ENCODE measurements at places on chromosomes 1 and 21.

GRCh38 chr21:44919111-44919912 is 1.4 kb downstream of the ITGB2 start:
- H3K36me3 ChIP-seq = no peaks in the 10 kb centered on the region
- H3K4me1 ChIP-seq = no peaks in the 10 kb centered on the region
- peak overlapping the region; percentile 10 for H3K4me3 ChIP-seq
- no peaks in the 10 kb centered on the region for H3K27me3 ChIP-seq
- no peak for DNase-seq

- no peak overlapping the region for H3K27ac ChIP-seq
- no peaks in the 10 kb centered on the region for H3K27me3 ChIP-seq
- H3K36me3 ChIP-seq = no peaks in the 10 kb centered on the region
Observed at GRCh38 chr1:107430540-107431228, 289.8 kb downstream of the NTNG1 start.

DNA sequence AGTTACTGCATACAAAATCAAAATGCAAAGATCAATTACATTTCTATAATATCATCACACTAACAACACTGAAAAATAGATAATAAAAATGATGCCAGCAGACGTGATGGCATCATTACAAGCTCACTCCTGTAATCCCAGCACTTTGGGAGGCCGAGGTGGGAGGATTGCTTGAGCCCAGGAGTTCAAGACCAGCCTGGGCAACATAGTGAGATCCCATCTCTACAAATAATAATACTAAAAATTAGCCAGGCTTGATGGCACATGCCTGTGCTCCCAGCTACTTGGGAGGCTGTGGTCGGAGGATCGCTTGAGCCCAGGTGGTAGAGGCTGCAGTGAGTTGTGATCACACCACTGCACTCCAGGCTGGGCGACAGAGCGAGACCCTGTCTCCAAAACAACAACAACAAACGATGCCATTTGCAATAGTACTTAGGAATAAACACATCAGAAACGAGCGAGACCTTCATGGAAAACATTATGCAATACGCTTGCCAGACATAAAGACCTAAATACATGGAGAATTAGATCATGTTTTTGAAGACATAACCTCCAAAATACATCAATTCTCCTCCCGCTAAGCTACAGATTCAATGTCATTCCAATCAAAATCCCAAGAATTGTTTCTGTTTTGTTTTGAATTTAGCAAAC is 86.6 kb upstream of the ERRFI1 start:
- H3K4me1 ChIP-seq = peaks cover 30% of the 10 kb centered on the region
- no peaks in the 10 kb centered on the region for H3K27me3 ChIP-seq
- no peak for DNase-seq
- no peaks in the 10 kb centered on the region for H3K36me3 ChIP-seq
- no peak overlapping the region for H3K27ac ChIP-seq
- H3K4me3 ChIP-seq = no peak overlapping the region

DNA sequence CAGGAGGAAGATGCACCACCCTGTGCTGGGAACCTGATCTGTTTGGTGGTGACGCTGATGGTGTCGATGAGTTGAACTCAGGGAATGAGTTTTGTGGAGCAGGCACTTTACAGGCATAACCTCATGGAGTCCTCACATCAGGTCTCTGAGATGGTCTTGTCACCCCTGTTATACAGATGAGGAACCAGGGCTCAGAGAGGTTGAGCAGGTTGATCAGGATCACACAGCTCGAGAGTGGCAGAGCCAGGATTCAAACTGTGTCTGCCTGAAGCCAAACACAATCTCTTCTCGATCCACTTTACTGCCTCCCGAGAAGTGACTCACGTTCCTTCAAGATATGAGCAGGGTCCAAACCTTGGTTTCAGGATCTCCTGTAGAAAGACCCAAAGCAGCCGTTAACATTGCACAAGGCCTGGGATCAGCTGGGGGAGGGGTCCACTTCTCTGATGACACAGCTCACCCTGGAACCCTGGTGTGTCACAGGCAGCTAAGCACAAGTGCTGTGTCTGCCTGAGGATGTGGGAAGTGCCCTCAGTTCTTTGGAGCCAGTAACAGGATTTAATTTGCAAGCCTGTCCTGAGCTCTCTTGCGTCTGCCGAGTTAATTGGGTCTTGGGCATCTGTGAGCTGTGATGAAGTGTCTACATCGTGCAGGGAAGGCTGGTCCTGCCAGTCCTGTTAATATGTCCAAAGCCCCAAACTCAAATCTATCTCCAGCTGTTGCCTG is 65.4 kb upstream of the STUM start:
- H3K27ac ChIP-seq = no peak overlapping the region
- no peaks in the 10 kb centered on the region for H3K36me3 ChIP-seq
- no peak for DNase-seq
- H3K27me3 ChIP-seq = no peaks in the 10 kb centered on the region
- no peak overlapping the region for H3K4me3 ChIP-seq

- H3K4me1 ChIP-seq = no peaks in the 10 kb centered on the region
- no peaks in the 10 kb centered on the region for H3K36me3 ChIP-seq
- H3K4me3 ChIP-seq = no peak overlapping the region
- no peak overlapping the region for H3K27ac ChIP-seq
- DNase-seq = no peak
Observed at GRCh38 chr21:15978215-15978738, 248.5 kb downstream of the USP25 start.

DNA sequence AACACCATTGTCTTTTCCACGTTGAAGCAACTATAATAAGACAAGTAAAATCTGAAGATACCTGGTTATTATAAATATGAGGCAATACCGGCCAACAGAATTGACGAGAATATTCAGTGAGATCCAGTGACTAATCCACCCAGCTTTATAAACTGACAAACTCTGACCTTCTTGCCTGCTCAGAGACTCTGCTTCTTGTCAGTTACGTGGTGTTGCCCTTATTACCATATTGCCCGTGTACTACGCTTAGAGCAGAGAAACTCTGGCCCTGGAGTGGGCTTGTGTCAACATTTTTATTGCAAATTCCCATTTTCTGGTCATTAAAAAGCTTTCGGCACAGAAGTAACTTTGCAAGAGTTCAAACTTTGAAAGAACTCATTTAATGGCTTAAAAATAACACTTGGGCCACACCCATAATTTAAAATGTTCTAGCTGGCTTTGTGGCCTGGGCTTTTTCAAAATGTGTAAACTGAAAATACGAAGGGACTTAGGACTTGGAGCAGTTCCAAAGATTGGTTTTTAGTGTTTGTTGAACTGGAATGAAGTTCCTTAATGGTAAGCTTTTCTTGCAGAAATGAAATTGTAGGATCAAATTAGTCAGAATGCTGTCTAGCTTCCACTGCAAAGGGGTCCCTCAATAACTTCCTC is 266.2 kb downstream of the LMO4 start:
- H3K36me3 ChIP-seq = no peaks in the 10 kb centered on the region
- peak overlapping the region; percentile 61 for H3K27ac ChIP-seq
- H3K4me1 ChIP-seq = peaks cover 20% of the 10 kb centered on the region
- no peak for DNase-seq

- no peaks in the 10 kb centered on the region for H3K36me3 ChIP-seq
- H3K4me3 ChIP-seq = no peak within 1 kb of the TSS
- H3K27ac ChIP-seq = no peak within 1 kb of the TSS
Observed at GRCh38 chr1:247964933-247965332, at the start of gene OR2AK2. OR2AK2 (plus strand) TSS chr1:247965233; CDS start chr1:247965377, 144 bp downstream.

DNA sequence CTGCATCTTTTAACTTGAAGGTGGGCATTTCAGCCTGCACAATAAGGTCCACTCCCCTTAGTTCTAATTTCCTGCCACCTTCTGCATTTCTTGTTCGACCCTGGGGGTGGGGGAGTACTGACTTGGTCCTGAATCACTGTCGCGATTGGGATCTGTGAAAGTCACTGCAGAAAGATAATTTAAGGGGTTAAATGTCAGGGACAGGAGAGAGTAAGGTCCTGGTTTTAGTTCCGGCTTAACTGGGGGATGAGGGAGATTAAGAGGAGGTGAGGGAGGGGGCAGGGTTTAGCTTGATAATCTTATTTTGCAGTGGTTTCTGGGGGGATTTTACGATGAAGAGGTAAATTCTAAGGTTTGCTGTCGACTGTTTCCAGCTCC is 128.1 kb downstream of the MRPS6 start:
- H3K27ac ChIP-seq = peak overlapping the region; percentile 68
- H3K4me1 ChIP-seq = peaks cover 36% of the 10 kb centered on the region
- DNase-seq = no peak
- H3K4me3 ChIP-seq = peak overlapping the region; percentile 38

- DNase-seq = no peak
- no peak overlapping the region for H3K27ac ChIP-seq
- H3K4me1 ChIP-seq = no peaks in the 10 kb centered on the region
Observed at GRCh38 chr1:18661404-18662285, 31.0 kb downstream of the PAX7 start.

DNA sequence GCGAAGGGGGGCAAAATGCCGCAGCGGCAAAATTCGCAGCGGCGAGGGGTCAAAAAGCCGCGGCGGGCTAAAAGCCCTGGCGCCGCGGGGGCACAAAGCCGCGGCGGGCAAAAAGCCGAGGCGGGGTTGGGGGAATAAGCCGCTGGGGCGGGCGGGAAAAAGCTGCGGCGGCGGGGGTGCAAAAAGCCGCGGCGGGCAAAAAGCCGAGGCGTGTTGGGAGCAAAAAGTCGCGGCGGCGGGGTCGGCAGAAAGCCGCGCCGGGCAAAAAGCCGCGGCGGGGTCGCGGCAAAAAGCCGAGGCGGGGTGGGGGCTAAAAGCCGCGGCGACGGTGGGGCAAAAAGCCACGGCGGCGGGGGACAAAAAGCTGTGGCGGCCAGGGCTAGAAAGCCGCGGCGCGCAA is 3902.5 kb downstream of the SRGAP2C start:
- no peak for DNase-seq
- H3K27me3 ChIP-seq = no peaks in the 10 kb centered on the region
- H3K27ac ChIP-seq = no peak overlapping the region
- no peak overlapping the region for H3K4me3 ChIP-seq

DNA sequence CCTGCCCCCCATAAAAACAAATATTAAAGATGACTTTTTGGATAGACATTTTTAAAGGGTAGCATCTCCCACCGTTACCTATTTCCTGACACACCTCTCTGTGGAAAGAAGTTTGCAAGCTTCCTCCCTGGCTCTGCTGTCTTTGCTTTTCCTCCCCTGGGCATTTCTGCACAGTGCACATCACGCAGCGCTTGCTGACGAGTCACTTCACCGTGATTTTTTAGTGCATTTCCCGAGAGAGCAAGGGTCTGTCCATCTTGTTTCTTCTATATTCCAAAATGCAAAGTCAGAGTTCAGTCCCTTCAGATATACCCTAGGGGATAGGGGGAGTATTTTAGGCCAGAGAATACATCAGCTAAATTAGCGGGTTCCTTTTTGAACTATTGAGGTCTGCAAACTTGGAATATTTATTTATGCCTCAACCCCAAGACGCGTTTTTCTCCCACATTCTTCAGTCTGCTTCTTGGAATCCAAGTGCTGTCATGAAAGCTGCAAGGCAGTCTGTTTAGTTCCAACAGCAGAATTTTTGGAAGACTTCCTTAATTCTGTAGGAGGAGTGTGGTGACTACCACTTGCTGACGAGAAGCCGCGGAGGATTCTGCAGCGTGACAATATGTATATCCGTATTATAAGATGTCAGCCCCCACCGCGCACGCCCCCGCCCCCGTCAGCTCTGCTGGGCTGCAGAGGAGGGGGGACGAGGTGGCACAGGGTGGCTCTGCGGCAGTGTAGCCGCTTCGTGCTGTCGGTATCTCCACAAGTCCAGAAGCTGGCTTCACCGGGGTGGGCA is 22.4 kb downstream of the SMYD2 start:
- peak overlapping the region; percentile 2 for H3K4me3 ChIP-seq
- H3K36me3 ChIP-seq = no peaks in the 10 kb centered on the region
- H3K27me3 ChIP-seq = no peaks in the 10 kb centered on the region
- no peak overlapping the region for H3K27ac ChIP-seq
- no peaks in the 10 kb centered on the region for H3K4me1 ChIP-seq
- DNase-seq = no peak

GRCh38 chr1:159972443-159973205 is 18.6 kb upstream of the SLAMF9 start:
- no peak overlapping the region for H3K27ac ChIP-seq
- H3K27me3 ChIP-seq = no peaks in the 10 kb centered on the region
- DNase-seq = peak; percentile 74
- no peaks in the 10 kb centered on the region for H3K36me3 ChIP-seq
- H3K4me3 ChIP-seq = no peak overlapping the region

DNA sequence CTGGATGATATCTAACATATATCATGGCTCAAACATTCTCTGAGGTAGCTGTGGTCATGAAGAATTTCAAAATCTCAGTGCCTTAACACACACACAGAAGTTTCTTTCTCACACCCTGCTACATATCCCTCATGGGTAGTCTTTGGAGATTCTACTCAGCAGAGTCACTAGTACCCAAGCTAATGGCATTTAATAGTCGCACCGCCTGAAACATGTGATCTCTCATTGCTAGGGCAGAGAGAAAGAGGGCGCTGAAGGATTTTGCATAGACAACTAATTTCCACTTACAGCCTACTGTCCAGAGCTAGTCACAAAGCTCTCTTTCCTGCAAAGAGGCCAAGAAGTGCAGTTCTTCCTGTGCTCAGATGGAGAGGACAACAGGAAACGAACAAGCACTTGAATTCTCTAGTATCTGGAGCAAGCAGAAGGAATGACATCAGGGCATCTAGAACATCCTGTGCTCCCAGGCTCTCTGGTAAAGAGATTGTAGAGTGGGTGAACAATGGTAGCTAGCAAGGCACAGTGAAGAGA is 183.4 kb upstream of the PTBP2 start:
- H3K4me1 ChIP-seq = peaks cover 24% of the 10 kb centered on the region
- no peak overlapping the region for H3K4me3 ChIP-seq
- H3K27me3 ChIP-seq = no peaks in the 10 kb centered on the region
- DNase-seq = no peak
- H3K27ac ChIP-seq = peak overlapping the region; percentile 76
- H3K36me3 ChIP-seq = no peaks in the 10 kb centered on the region

- H3K27me3 ChIP-seq = no peaks in the 10 kb centered on the region
- no peak for DNase-seq
- no peak overlapping the region for H3K27ac ChIP-seq
- no peaks in the 10 kb centered on the region for H3K4me1 ChIP-seq
Observed at GRCh38 chr1:102970496-102971078, 137.7 kb downstream of the COL11A1 start.

DNA sequence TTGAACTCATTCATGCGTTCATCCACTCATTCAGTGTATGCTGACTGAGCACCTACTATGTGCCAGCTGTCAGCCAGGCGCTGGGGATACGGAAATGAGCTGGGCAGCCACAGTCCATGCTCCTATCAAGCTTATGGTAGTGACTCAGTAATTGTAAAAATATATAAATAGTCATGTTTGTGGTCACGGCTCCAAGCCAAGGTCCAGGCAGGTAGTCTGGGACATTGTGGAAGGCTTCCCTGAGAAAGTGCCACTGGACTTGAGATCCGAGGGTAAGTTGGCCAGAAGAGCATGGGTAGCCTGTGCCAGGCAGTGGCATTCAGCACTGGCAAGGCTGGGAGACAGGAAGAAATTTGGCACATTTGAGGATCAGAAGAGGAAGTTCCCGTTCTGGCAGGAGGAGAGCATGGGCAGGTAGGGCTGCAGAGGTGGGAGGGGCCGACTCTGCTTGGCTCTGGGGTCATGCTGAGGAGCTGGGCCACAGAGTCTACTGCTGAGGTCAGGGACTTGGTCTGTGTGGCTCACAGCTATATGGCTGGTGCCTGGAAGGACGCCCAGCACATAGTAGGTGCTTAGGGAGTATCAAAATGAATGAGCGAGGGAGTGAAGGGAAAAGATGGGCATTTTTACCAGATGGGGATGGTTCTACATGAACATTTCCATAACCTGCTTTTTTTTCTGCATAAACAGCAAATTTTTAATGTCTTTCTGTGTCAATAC is 6.9 kb downstream of the PTPRF start:
- no peak overlapping the region for H3K27ac ChIP-seq
- no peak overlapping the region for H3K4me3 ChIP-seq
- DNase-seq = no peak
- H3K4me1 ChIP-seq = peaks cover 82% of the 10 kb centered on the region
- H3K27me3 ChIP-seq = no peaks in the 10 kb centered on the region
